ENCODE measurements at places on chromosomes 7 and 10. TPM values are rescaled to one million over a fixed set of nuclear protein-coding genes. Genes with fewer than 3 reads are reported as not detected.

Gene ZC3HAV1L
- 1.2 TPM for total RNA-seq

Gene SUN3
- total RNA-seq: not detected

Gene PIP
- total RNA-seq: not detected

Gene PTF1A
- total RNA-seq: 48.9 TPM

Gene KCND2
- 0.55 TPM for total RNA-seq

Gene CPEB3
- 4.3 TPM for total RNA-seq

Gene NPFFR1
- total RNA-seq: not detected

Gene ADCY1
- total RNA-seq: 4.8 TPM

Gene SIRT1
- 9.8 TPM for total RNA-seq

Gene FAM131B
- 0.25 TPM for total RNA-seq

Gene ACTR3C
- 26.5 TPM for total RNA-seq

Gene CNTNAP2
- 1.1 TPM for total RNA-seq

Gene DOCK1
- 24.4 TPM for total RNA-seq

Gene TMEM72
- total RNA-seq: 2.3 TPM
